Stimulated activated CD8-positive, alpha-beta memory T cell treated with anti-CD3 and anti-CD28 coated beads, Interleukin-4, amount 100 ng/mL, for 1 hour (primary cell): ENCODE measurements at places on chromosomes 5 and 9.

DNA sequence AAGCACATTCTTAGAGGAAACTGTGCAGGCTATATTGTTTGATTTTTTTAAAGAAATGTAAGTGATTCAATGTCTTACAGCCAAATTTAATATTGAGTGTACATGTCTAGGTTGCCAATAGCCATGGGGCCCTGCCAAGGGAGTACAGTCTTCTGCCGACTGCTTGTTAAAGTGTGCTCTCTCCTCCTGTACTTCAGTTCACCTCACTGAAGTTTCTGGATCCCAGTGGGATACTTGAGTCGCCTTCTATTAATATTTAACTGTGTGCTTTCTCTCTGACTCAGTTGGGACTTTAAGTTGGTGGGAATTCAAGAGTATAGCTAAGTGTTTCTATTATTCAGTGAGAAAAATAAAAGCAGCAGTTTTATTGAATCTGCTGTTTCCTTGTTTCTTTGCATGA, 44.5 kb upstream of the C5orf47 start:
- no peak for DNase-seq

DNA sequence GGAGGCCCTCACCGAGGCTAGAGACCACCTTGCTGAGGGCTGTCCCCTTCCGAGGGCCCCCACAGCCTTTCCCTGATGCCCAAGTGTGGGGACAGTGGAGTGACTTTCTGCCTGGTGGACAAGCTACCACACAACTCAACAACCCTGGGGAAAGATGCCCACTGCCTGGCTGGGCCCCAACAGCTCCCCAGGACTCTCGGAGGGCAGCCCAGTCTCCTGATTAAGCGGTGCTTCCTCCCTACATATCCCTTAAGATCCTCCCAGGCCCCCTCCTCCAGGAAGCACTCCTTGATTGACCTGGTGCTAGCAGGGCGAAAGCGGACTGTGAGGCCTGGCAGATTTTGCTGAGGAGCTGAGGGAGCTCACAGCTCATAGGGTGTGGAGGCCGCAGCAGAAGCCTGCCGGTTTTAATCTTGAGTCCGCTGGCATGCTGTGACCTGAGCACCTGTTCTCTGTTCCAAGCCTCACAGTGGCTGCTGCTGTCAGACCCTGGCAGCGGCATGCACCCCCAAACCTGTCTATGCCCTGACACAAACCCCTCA, 2.2 kb downstream of the NSMF start:
- no peak for DNase-seq

- DNase-seq: no peak
Measured at GRCh38 chr5:54679686-54680085, 162.1 kb downstream of the SNX18 start.

- no peak for DNase-seq
Measured at GRCh38 chr9:121741228-121741918, 89.9 kb downstream of the DAB2IP start.

- DNase-seq: no peak
Measured at GRCh38 chr5:40202814-40203440, 476.8 kb upstream of the PTGER4 start.

DNA sequence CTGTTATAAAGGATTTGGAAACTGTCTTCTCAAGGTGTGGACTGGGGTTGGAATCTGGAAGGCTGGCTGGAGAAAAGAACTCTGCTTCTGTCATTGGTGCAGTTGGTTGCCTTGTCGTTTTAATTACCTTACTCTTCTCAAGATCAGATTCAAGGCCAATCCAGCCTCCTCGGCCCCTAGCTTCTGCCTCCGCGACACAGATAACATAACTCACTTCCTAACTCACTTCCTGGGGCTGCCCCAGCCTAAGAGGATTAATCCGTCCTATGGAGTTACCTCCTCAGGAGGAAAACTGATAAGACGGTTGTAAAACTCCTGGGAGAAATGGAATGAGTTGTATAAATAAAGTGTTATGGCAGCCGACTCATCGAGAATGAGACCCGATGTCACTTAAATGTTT, 389.1 kb upstream of the WWC1 start:
- DNase-seq: no peak

GRCh38 chr9:118000581-118000980, 296.4 kb downstream of the TLR4 start:
- no peak for DNase-seq

- no peak for DNase-seq
Measured at GRCh38 chr5:133512896-133513295, 99.4 kb downstream of the FSTL4 start.

- no peak for DNase-seq
Measured at GRCh38 chr5:151005950-151006576, 14.3 kb upstream of the GPX3 start.

DNA sequence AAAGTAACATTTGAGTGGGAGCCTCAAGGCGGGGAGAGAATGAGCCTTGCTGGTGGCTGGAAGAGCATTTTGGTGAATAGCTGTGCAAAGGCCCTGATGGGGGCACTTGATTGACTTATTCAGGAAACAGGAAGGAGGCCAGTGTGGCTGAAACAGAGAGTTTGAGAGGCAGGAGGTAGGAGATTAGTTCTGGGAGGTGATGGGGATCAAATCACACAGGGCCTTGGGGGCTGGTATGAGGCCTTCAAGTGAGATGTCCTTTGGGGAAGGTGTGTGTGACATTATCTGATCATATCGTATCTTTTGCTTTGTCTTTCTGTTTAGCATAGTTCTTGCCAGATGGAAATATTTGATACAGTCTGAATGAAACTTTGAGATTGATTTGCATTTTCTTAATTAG, 172.3 kb downstream of the TENT4A start:
- DNase-seq: no peak

DNA sequence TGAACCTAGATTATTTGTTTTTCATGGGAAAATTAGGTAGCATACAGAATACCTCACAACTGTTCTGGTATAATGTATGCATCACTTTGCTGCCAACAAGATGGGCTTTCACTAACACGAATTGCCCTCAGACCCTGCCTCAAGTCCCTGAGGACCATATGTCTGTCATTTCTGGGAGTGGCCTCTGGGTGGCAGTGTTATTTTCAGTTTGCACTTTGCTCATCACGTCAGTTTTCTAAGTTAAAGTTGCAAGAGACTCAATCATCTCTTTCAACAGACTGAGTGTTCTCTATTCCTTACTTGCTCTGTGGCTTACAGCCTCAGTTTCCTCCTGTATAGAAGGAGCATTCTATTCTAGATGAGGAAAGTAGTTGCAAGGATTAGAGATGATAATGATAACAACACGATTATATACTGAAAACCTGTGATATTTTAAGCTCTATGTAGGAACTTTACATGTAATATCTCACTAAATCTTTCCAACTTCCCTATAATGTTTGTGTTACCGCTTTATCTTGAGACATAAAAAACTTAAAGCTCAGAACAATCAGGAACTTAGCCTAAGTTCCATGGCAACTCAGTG, 55.7 kb downstream of the TSSK1B start:
- DNase-seq: peak; percentile 21

DNA sequence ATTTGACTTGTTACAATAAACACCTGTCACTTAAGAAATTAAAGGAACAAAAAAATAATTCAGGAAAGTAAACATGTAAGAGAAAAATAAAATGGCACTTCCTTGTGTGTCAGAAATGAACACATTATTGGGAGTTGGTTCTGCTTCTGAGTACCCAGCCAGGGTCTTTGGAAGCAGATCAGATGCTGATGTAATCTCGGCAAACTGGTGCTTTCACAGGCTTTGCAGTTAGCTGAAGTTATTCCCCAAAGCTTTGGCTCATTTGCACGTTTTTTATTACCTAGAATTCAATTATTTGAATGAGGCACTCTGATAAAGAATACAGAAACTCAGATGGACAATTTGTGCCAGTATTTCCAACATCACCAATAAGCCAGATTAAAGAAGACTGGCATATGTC, 10.9 kb downstream of the CDH18 start:
- DNase-seq: no peak

GRCh38 chr5:106660681-106661080, 1010.1 kb downstream of the EFNA5 start:
- no peak for DNase-seq

- no peak for DNase-seq
Measured at GRCh38 chr5:128574041-128574440, 36.0 kb upstream of the FBN2 start.

GRCh38 chr5:179577286-179577960, 27.1 kb downstream of the RUFY1 start:
- no peak for DNase-seq

- DNase-seq: no peak
Measured at GRCh38 chr9:122200960-122201595, 27.7 kb downstream of the LHX6 start.

DNA sequence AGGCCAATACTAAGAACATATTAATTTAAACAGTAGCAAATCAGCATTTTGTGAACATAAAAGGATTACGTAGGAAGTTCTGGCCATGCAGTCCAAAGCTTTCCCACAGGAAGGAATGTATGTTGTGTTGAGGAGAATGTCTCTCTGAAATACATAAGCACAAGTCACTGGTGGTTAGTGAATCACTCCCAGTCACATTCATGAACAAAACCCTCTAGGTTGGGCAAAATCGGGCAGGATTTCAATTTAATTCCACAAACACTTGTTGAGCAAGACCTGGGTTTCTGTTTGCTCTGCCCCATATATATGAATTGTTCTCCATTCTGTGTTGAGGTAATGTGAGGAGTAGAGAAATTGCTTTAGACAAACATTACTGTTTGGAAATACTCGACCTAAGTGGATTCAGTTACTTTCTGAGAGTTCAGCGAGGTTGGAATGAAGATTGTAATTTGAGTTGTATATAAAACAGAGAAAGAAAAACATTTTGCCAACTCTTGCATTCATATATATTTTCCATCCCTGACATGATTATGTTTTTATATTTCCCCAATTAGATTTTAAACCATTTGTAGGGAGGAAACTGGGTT, 127.6 kb upstream of the RPS23 start:
- DNase-seq: no peak

GRCh38 chr5:117803533-117803932, 1184.8 kb downstream of the DTWD2 start:
- DNase-seq: no peak

DNA sequence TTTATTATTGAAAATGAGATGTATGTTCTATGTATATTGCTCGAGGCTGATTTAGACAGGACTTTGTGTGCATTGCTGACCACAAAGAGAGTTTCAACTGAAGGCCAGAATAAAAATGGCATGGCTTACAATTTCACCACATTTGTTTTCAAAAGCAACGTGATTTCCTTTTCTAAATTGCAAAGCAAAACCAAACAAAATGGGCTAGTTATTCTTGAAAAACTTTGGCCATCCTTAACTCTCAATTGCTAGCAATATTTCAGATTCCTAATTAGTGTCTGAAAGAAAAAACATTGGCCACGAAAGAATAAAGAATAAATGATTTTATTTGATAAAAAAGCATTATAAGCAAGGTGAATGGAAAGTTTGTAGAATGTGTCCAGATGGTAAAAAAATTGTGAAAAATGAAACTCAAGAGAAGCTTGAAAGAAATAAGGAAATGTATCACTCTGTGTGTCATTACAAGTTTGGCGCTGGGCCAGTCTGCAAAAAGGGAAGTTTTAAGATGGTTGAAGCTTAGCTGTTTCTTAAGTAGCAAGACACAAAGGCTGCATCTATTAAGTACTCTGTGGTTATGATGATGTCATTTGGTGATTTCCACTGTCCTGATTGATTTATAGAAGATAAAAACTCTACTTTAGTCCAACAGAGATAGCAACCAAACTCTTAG, 89.2 kb upstream of the PRLR start:
- no peak for DNase-seq

DNA sequence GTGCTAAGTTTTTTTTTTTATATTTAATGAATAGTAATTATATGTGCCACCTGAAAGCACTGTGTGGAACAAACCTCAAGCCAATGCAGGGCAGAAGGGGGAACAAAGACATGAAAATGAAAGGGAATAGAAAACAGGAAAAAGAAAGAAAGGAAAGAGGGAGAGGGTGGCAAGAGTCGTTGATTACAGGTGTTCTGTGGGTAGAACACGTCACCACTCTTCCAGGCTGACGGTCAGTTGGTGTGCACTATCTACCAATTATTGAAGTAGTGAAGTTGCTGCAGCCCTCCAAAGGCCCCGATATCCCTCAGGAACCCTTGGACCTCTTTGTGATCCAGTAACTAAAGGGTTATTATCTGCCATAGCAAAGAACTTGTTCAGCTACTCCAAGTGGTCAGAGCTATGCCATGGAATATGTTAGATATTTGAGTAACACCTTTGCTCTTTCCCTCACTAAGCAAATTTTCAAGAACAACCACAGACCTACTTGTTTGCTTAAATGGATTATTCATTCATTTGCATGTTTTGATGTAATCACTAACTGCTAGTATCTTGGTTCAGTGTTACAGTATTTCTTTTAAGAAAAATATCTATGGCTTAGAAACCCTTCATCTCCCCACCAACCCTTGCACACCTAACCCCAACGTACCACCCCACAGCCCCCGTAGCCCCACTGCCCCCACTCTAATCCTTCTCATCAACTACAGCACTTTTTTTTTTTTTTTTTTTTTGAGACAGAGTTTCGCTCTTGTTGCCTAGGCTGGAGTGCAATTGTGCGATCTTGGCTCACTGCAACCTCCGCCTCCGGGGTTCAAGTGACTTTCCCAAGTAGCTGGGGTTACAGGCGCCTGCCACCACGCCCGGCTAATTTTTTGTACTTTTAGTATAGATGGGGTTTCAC, 31.3 kb downstream of the FYB1 start:
- no peak for DNase-seq

GRCh38 chr9:121767171-121767769, 115.8 kb downstream of the DAB2IP start:
- no peak for DNase-seq

GRCh38 chr5:76303921-76304320, 99.2 kb upstream of the IQGAP2 start:
- no peak for DNase-seq

DNA sequence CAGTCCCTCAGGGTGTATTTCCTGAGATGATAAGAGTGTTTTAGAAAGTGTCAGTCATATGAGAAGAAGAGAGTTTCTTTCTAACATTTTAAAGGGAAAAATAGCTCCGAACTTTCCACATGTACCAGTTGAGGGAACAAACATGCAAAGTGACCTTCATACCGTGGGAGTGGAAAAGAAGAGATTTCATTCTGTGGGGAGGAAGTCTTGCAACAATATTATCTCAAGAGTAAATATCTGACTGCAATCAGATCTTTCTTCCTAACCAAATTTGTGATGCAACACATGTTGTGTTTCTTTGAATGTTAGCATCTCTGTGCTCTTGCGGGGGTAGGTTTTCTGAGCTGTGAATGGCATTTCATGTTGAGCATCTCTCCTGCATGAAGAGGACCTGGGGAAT, 30.6 kb downstream of the ANKRD55 start:
- DNase-seq: no peak

DNA sequence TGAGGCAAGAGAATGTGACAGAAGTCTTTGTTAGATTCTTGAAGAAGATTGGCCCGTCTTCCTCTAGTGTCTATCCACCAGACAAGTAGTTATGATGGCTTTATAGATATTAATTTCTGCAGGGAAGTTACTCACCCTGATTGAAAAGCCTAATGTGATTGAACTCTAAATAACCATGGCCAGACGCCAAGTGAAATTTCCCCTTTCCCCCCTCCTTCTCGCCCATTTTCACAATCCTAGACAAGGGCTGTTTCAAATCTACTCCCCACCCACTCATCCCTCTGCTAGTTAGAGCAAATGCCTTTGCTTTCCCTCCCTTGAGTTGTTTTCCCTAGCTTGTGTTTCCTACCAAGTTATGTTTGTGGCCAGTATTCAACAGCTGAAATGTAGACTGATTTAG, 182.5 kb downstream of the TMEM167A start:
- no peak for DNase-seq

- DNase-seq: no peak
Measured at GRCh38 chr5:35285435-35285834, 55.1 kb upstream of the PRLR start.
